Stimulated activated CD8-positive, alpha-beta memory T cell treated with anti-CD3 and anti-CD28 coated beads, Interleukin-4, amount 100 ng/mL, for 48 hours (primary cell): ENCODE measurements at places on chromosomes 4 and X.

DNA sequence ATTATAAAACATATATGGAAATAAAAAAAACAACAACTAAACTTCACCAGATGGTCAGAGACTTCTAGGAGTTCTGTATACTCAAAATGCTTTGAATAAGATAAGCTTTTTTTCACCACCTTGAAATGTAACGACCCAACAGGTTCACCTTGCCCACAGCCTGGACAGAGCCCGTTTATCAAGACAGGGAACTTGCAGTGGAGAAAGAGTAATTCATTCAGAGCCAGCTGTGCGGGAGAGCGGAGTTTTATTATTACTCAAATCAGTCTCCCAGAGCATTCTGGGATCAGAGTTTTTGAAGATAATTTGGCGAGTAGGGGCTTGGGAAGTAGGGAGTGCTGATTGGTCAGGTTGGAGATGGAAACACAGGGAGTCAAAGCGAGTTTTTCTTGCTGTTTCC lies 38.5 kb downstream of the AGA start:
- no peak for DNase-seq

DNA sequence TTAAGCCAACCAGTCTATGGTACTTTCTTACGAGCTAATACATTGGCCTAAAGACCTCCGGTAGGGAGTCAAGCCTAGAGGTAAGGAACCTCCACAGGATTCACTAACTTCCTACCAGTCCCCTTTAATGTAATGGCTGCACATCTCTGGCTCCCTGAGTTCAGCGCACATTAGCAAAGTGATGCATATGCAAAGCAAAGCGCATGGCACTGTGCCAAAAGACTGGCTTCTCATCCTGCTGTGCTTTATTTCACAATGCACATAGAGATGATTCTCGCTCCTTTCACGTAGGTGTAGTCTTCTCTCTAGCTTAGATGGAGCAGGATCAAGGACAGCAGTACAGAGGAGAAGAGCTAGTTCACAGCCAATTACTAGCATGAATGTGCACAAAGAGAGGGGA lies 14.6 kb upstream of the CLTRN start:
- DNase-seq: no peak

GRCh38 chrX:133999031-133999705 lies 13.8 kb upstream of the GPC3 start:
- DNase-seq: no peak

- no peak for DNase-seq
Measured at GRCh38 chrX:70168238-70169188, 8.8 kb upstream of the DGAT2L6 start.

DNA sequence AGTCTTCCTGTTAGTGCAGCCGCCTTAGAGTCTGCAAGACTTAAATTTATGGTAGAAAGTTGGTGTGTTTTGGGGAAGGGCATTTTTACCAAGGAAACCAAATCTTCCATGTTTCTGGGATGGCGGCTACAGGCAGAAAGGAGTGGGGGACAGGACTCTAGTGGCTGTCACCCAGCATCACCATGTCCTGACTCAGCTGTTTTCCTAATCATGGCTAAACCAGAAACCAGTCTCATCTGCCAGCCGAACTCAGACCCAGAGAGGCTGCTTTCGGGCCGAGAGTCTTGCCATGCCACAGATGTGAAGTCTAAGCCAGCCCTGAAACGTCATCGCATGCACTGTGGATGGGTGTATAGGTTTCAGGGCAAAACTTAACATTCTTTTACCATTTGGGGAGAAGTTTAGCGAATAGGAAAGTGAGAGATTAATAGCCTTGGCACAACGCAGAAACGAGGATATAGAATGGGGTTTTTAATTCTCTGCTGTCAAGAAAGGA lies 109.6 kb downstream of the ENPP6 start:
- DNase-seq: no peak

GRCh38 chr4:99859618-99860017 lies 34.6 kb downstream of the LAMTOR3 start:
- DNase-seq: no peak

DNA sequence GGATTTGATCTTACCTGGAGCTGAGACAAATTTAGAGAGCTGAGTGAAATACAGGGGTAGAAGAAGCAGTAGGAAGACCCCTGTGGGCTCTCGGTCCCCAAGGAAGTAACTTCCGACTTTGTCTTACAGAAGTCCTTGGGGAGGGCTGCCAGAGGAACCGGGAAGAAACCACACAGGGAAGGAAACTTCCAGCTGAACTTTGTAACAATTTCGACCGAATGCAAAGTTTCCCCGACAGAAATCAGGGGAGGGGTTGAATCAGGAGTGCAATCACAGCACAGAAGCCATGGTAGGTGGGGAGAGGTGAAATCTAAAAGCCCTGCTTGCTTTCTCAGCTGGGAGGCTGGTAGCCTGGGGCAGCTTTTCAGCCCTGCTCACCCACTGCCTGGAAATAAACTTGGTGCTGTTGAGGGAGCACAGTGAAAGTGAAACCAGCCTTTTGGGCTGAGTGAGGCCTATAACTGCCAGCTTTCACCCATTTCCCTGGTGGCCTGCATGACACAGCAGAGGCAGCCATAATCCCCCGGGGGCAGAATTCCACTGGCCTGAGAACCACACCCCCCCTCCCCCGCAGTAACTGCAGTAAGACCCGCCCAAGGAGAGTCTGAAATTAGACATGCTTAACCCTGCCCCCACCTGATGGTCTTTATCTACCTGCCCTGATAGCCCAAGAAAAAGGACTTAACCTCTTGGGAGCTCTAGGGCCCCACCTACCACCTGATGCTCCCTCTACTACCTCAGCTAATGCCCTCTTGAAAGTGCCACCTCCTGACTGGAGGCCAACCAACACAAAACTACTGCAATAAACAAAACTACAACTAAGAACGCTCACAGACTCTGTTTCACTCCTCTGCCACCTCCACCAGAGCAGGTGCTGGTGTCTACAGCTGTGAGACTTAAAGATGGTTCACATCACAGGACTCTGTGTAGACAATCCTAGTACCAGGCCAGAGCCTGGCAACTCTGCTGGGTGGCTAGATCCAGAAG lies 248.2 kb downstream of the PARM1 start:
- DNase-seq: no peak

- no peak for DNase-seq
Measured at GRCh38 chrX:41258871-41259270, 75.1 kb upstream of the DDX3X start.

GRCh38 chrX:56569378-56570057 lies 6.1 kb downstream of the UBQLN2 start:
- no peak for DNase-seq

DNA sequence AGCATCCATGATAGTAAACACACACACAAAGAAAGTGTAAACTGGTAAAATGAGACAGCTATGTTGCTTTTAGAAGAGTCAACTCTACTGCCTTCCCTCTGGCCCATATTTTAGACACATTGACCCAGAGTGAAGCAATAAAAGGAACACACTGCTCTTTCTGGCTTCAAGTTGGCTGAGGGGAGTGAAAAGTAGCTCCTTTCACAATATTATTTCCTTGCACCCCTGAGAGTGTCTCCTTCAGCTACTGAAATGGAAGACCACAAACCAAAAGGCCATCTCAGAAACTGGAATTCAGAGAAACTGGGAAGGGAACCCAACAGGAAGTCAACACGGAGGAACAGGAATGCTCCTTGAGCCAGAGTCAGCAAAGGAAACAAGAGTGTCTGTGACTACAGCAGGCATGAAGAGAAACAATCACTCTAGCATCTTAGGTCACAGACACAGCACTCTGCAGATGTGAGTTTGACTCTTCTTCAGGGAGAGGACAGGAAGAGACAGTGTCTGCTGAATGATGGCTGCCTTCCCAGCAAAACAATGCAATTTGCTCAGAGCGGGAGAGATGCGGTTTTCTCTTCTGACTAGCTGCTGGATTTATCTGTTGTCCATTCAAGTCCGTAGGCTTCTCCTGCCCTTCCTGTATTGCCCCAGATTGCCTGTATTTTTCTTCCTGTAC lies 106.7 kb downstream of the SPATA18 start:
- DNase-seq: no peak

DNA sequence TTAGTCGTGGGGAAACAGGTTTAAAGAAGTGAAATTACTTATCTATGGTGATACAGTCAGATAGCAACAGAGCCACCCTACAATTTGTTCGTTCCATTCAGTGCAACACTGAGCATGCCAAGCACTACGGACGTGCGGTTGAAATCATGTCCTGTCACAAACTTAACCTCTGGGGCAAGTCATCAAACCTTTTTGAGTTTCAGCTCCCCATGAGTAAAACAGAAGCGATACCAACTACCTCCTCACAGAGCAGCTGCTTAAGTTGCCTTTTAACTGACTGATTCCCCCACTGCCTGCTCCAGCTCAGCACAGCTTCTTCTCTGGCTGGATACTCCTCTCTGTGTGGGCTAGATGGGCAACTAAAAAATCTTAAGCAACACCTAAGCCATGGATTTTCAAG lies 36.0 kb downstream of the LHFPL1 start:
- peak; percentile 30 for DNase-seq

- no peak for DNase-seq
Measured at GRCh38 chrX:44433556-44433955, 90.1 kb upstream of the EFHC2 start.

GRCh38 chrX:47179221-47179927 lies 14.3 kb upstream of the UBA1 start:
- no peak for DNase-seq

GRCh38 chr4:109424093-109424841 lies 9.3 kb upstream of the SEC24B start:
- no peak for DNase-seq
